ENCODE measurements at places on chromosomes 2 and 18.

- DNase-seq, result no peak
Observed at GRCh38 chr18:44111337-44111736, 569.4 kb upstream of the SETBP1 start.

DNA sequence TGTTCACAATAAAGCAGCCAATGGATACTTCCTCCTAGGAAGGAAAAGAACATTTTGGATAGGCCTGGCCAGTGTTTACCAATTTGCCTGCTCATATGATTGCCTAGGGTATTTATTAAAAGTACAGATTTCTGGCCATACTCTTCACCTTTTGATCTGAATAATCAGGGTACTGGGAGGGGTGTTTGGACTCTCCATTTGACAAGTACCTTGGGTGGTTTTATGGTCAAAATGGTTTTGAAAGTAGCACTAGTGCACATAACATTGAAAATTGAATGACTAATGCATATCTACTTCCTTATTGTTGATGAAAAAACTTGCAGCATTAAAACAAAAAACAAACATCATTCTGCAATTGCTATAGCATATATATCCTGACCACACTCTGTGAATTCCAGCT is 333.3 kb upstream of the CDH2 start:
- no peak for DNase-seq

- peak; percentile 16 for DNase-seq
Observed at GRCh38 chr2:43831543-43832294, 6.9 kb downstream of the ABCG5 start.

GRCh38 chr2:150531591-150531990 is 44.1 kb upstream of the RND3 start:
- DNase-seq, result no peak

- DNase-seq, result no peak
Observed at GRCh38 chr2:232228971-232229894, 149.3 kb upstream of the ALPP start.

DNA sequence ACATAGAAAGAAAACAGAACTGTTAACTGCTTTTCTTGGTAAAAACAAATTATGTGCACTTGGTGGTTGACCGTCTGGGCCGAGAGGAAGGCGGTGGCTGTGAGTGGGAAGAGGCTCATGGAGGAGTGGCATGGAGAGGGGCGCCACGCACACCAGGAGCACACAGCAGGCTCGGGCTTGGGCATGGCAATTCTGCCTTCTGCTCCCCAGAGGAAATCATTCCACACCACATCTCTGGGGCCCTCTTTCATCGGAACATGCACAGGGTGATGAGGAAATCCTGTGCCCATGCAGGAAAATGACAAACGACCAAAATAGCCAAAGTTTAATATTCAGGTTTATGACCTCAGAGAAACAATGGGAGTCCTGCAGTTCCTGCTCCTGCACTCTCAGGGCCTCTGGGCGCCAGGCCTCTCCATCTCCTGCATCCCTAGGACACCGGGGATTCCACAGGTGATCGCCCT is 26.4 kb downstream of the WDFY1 start:
- no peak for DNase-seq

- DNase-seq, result no peak
Observed at GRCh38 chr2:53212576-53212975, 555.0 kb upstream of the CHAC2 start.

DNA sequence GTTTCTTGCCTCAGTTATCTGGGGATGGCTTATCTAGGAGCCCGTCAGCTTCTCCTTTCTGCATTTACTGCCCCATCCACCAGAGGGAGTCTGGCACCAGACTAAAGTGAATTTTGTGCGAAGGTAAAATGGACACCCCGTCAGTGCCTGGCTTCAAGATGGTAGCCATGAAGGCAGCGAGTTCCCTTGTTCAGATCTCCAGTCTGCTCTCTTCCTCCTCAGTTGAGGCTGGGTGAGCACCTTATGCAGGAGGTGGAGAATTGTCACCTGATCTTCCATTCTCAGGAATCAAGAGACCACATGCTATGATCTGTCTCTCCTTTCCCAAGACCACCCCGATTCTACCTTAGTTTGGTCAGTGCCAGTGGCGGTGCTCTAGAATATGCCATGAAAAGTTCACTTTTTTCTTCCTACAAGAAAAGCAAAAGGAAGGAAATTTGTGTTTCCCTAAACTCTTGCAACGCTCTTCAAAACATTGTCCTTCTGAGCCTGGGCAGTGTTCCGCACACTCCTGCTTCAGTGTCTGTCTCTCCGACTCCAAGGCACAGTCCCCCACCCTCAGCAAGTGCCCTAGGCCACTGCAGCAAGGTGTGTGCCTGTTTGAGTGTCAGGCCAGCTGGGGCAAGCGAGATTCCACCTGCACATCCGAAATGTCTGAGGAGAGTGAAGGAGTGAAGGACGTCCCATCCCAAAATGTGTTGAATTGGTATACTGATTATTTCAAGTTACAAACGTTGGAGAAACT is 168.6 kb downstream of the SS18 start:
- no peak for DNase-seq

DNA sequence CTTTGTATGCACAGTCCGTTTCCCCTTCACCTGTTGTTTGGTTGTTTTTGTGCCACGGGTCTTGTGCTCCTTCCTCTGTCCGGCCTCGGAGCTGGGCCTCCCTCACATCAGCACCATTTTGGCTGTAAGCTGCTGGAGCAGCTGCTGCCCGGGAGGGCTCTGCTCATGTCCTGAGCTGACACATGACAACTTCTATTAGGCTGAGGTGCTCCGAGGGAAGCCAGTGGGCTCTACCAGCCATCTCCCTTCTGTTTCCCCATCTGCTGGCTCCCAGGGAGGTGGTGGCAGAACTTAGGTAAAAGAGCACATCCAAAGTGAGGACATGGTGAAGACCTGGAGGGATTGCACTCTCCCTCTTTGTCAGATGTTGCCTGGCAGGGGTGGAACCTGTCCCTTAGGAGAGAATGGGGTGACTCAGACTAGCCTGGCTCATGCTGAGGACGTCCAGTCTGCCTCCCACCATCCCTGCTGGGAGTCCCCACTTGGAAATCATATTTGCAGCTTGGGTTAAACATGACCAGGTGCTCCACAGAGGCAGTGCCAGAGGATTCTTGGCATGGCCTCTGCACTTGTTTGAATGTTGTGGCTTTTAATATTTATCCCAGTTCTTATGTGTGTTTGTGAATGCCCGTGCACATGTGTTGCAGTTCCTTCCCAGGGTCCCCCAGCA is 49.8 kb upstream of the TNP1 start:
- no peak for DNase-seq

DNA sequence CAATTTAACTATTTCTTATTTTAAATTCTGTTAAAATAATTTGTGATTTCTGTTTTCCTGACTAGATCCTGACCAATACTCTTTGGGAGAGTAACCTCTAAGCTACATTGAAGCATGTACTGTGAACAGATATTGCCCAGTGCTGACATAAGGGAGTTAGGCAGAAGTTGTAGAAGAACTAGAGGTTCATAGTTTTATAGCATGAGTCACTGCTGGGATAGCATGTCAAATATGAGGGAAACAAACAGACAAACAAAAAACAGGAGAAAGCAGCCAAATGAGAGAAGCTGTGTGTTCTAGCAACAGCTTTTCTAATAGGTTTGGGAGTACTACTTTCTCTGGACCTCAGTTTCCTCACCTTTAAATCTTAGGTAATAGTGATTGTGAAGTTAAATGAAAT is 72.4 kb downstream of the CERS6 start:
- DNase-seq, result no peak

DNA sequence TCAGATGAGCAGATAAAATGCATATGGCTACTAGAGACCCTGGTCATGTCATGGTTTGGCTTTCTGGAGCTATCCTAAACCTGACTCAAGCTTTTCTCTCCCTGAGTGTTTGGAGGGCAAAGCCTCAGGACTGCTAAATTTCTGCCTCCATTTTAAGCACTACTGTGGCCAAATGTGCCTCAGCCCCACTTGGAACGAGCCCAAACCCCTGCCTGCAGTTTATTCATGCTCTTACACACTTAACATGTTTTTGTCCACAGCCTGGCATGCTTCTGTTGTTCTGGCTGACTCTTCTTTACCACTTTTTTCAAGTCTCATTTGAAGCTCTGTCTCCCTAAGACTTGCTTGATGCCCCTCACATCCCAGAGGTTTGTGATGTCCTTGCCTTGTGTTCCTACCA is 24.7 kb downstream of the MGAT5 start:
- DNase-seq, result no peak

DNA sequence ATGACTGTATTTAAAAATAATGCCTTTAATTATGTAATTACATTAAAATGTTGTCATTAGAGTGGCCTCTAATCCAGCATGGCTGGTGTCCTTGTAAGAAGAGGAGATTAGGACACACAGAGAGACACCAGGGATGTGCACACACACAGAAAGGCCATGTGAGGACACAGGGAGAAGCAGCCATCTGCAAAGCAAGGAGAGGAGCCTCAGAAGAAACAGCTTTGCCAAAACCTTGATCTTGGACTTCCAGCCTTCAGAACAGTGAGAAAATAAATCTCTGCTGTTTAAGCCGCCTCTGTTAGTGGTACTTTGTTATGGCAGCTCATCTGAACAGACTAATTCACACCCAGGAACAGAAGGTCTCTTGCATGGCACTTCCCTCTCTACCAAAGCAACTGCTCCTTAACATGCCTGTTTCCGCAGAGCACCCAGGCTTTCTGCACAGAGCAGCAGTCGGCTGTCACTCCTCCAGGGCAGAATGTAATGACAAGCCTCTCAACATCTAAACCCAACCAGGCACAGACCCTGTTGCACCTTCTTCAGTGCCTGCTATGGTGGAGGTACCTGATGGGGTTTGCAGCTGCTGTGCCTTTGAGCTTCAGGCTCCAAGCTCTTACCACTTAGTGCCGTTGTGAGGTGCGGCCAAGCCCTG is 377.7 kb downstream of the TDRD15 start:
- DNase-seq, result no peak

- no peak for DNase-seq
Observed at GRCh38 chr2:204051476-204051875, 114.9 kb downstream of the ICOS start.

DNA sequence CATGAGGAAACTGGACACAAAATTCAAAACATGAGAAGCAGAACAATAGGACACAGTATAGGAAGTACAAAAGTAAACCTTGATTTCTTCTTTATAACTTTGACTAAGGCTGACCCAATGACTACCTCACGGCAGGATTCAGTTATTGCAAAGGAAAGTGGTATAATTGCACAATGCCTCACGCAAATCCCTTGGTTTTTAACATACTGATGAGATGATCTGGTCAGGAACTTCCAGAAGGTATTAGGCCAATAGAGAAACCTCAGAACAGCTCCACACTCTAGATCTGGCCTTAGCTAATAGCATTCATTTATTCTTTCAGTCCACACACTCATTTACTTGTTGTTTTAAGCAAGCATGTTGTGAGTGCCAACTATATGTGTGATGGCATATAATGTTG is 1526.9 kb upstream of the ACVR2A start:
- DNase-seq, result no peak

DNA sequence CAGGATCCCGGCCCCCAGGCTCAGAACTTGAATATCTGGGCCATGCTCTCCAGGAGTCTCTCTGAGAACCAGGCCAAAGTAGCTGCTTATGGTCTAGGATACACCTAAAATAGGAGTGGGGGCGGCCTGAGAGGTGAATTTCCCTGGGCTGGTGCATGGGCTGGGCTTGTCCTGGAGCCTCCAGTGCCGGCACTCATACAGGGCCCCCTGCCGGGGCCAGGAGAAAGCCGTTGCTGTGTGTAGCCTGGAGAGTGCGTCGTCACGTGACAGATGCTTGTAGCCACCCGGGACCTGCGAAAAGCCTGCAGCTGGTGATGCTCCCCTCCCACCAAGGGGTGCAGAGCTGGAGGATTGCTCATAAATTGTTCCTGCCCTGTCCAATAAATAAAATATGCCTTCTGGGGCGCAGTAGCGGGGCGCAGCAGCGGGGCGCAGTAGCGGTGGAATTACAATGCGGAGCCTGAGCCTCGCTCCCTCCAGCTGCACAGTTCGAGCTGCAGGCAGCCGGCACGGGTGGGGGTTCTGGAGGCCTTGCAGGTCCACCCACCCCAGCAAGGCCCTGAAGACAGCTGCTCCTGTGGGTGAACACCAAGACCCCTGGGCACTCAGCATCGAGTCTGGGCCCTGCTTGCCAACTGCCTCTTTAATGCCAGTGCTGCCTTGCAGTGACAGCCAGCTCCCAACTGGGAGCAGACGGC is 289.9 kb downstream of the NDUFA10 start:
- DNase-seq, result peak; percentile 17

DNA sequence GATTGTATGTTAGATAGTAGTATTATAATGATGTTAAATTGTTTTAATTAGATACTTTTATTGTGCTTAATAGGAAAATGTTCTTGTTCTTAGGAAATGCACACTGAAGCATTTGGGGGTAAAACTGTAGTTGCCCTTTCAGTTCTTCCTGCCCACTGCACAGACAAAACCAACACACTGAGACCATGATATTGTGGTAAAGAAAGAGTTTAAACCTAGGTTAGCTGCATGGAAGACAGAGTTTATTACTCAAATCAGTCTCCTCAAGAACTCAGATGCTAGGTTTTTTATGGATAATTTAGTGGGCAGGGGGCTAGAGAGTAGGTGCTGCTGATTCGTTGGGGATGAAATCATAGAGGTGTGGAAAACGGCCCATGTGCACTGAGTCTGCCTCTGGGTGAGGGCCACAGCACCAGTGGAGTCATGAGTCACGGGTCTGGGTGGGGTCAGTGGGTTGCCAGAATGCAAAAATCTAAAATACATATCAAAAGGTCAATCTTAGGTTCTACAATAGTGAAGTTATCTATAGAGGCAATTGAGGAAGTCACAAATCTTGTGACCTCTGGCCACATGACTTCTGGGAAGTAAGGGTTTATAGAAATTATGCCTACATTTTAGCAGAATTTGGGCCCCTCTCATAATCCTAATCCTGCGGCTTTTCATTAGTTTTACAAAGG is 283.4 kb upstream of the FBXO11 start:
- no peak for DNase-seq

DNA sequence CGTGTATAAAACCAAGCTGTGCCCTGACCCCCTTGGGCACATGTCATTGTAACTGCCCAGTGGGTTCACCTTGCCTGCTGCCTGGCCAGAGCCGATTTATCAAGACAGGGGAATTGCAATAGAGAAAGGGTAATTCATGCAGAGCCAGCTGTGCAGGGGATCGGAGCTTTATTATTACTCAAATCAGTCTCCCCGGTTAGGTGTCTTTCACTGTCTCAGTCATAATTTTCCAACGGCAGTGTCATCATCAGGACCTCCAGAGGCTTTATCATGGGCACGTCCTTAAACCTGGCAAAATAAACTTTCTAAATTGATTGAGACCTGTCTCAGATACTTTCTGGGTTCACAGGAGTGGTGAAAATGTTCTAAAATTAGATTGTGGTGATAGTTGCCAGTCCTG is 29.6 kb upstream of the PGAP1 start:
- DNase-seq, result no peak

DNA sequence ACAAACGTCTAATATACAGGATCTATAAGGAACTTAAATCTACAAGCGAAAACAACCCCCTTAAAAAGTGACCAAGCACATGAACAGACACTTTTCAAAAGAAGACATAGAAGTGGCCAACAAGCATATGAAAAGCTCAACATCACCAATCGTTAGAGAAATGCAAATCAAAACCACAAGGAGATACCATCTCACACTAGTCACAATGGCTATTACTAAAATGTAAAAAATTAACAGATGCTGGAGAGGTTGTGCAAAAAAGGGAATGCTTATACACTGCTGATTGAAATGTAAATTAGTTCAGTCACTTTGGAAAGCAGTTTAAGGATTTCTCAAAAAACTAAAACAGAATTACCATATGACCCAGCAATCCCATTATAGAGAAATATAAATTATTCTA is 1148.5 kb upstream of the FAM98A start:
- no peak for DNase-seq

GRCh38 chr2:44655401-44655864 is 286.1 kb upstream of the SIX3 start:
- no peak for DNase-seq

GRCh38 chr18:32405588-32405987 is 65.1 kb downstream of the GAREM1 start:
- no peak for DNase-seq

Data from NCI-H524 treated with DMSO at 0.1 percent for 48 hours (cell line).